Right lung (tissue), 10 donors: ENCODE measurements at places on chromosomes 6 and 20.

- DNase-seq, result no peak
Measured at GRCh38 chr20:42161228-42161829, 543.2 kb upstream of the CHD6 start.

GRCh38 chr20:15836634-15837033 is 736.6 kb downstream of the KIF16B start:
- DNase-seq, result no peak

DNA sequence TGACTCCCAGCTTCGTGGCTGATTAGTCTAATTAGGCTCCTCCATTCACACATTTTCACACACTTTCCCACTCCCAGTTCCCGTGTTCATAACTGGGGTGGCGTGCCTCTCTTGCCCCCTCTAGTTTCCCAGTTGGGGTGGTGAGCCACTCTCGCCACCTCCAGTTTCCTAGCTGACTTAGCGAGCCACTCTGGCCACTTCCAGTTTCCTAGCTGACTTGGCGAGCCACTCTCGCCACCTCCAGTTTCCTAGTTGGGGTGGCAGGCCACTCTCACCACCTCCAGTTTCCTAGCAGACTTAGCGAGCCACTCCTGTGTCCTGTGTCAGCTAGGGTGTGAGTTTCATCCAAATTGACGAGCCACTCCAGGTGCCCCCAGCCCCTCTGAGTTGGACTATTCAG is 7.4 kb upstream of the GMPR start:
- DNase-seq, result no peak

GRCh38 chr6:131972741-131973140 is 21.6 kb upstream of the CCN2 start:
- no peak for DNase-seq

GRCh38 chr20:54497931-54498718 is 22.7 kb downstream of the DOK5 start:
- DNase-seq, result no peak

GRCh38 chr6:139395891-139396301 is 21.4 kb upstream of the CITED2 start:
- DNase-seq, result no peak
